Stimulated activated naive CD4-positive, alpha-beta T cell treated with Interleukin-2 at 50 U/mL for 16 hours (primary cell): ENCODE measurements at places on chromosomes 2 and 18.

GRCh38 chr2:111216811-111217652, 96.3 kb downstream of the BCL2L11 start:
- DNase-seq, result no peak

- DNase-seq, result no peak
These were observed 18.6 kb downstream of the GEN1 start for GRCh38 chr2:17772532-17772931.

GRCh38 chr18:45850021-45850420, 24.5 kb downstream of the SIGLEC15 start:
- no peak for DNase-seq

GRCh38 chr2:239326831-239327535, 73.8 kb downstream of the HDAC4 start:
- DNase-seq, result peak; percentile 62
